ELR (cell line): ENCODE measurements at places on chromosomes 13 and 19.
A peak's percentile ranks its signal among the peaks of the same experiment; 100 is the strongest.

DNA sequence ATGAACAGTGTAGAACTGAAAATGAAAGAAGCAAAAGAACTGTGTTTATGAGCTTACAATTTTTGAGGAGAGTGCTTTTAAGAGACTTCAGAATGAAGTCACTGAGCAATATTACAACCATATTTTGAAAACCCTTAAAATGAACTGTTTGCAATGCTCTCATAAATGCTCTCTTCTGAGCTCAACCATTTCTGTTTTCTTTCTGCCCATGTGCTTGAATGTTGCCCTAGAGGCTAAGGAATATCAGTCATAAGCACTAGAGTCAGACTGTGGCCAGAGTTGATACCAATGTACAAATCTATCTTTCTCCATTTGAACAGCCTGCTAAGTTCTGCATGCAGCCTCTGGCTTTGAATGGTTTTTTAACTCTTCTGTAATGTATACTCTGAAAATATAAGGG lies 1092.8 kb downstream of the PCDH9 start:
- DNase-seq, result no peak

DNA sequence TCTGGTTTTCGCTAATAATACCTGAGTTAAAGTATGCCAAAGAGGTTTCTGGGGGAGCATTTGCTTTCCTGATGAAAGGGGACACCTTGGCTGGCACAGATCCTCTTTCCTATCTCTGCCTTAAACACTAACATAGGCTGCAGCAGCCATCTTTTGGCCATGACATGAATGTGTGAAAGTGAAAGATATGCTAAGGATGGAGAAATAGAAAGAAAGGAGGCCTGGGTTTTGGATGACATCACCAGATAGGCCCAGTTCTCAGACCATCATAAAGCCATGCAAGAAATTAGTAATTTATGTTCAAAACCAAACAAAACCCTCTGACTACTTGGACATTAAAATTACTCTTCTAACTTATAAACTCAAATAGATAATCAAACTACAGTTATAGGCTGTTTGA lies 279.7 kb downstream of the COG6 start:
- no peak for DNase-seq

GRCh38 chr13:62046512-62046911 lies 630.9 kb upstream of the PCDH20 start:
- DNase-seq, result no peak

DNA sequence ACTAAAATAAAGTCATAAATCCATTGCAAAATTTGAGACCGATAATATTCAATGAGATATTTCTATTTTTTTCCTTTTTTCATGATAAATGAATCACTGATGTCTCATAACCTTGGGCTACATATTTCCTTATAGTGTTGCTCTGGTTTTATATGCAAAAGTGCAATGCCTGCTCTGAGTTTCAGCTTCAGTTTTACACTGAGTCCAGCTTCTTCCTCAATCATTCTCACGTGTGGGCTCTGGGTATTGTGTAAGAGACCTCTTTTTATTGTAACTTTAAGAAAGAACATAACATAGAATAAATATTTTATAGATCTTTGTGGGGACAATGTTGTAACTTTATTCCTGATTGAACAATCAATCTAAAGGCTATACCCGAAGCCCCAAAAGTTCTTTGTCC lies 280.2 kb upstream of the EDNRB start:
- peak; percentile 50 for DNase-seq

DNA sequence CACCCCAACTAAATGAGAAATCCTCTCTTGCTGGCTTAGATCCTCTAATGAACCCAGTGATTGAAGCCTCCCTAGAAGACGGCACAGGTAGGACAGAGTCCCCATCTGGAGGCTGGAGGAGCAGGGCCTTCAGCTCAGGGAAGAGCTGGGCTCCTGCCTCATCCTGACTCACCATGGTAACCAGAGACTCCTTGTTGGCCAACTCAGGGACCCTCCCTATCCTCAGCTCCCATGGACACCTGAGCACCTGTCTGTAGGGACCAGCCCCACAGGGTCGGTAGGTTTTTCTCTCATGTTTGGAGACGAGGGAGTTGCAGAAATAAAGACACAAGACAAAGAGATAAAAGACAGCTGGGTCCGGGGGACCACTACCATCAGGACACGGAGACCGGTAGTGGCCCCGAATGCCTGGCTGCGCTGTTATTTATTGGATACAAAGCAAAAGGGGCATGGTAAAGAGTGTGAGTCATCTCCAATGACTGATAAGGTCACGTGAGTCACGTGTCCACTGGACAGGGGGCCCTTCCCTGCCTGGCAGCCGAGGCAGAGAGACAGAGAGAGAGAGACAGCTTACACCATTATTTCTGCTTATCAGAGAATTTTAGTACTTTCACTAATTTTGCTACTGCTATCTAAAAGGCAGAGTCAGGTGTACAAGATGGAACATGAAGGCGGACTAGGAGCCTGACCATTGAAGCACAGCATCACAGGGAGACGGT lies 26.6 kb downstream of the SIGLEC7 start:
- DNase-seq, result peak; percentile 10

GRCh38 chr13:30881191-30881651 lies 24.9 kb upstream of the MEDAG start:
- DNase-seq, result no peak

- peak; percentile 92 for DNase-seq
Observed at GRCh38 chr19:17333611-17334413, 843 bp downstream of the ANO8 start.

DNA sequence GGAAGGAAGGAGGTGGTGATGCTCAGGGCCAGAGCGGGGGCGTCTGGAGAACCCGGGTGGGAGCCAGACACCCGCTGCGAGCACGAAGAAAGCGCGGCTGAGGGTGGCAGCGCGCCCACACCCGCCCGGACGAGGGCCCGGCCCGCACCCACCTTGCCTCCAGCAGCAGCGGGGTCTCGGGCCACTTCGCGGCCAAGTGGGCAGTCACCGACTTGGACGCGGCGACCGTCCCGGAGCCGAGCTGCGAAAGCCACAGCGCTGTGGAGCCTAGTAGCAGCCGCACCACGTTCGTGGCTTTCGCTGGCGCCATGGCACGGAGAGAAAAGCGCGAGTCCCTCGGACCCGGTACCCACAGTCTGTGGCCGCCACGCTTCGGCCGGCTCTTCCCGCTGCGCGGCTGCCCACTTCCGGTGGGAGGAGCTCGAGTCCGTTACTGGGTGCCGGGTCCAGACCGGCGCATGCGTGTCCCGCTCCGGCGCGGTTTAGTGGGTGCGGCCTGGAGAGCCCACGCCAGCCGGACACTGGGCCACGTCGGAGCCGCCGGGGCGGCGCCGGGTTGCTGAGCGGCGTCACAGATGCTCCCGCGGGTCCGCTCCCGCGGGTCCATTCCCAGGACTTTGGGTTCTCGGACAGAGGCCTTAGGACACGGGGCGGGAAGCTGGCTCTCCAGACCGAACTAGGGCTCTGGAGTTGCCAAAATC lies at the start of gene UGGT2:
Gene UGGT2, minus strand, starts transcription at position 399 of the 701 bp plus-strand sequence. Its CDS starts 89 bp downstream, at position 310.
- DNase-seq, result peak; percentile 95

DNA sequence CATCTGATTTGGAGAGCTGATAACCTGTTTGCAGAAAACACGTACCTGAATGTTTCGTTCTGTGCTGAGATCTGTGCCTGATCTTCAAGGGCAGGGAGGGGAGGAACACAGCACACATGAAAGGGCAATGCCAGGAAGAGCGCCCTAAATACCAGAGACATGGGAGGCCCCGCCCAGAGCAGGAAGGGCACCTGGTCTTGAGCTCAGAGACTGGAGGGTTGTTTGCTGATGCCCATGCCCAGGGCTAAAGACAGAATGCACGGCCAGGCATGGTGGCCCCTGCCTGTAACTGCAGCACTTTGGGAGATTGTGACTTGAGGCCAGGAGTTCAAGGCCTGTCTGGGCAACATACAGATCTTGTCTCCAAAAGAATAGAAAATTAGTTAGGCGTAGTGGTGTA lies 183.2 kb downstream of the TUBA3C start:
- DNase-seq, result no peak

DNA sequence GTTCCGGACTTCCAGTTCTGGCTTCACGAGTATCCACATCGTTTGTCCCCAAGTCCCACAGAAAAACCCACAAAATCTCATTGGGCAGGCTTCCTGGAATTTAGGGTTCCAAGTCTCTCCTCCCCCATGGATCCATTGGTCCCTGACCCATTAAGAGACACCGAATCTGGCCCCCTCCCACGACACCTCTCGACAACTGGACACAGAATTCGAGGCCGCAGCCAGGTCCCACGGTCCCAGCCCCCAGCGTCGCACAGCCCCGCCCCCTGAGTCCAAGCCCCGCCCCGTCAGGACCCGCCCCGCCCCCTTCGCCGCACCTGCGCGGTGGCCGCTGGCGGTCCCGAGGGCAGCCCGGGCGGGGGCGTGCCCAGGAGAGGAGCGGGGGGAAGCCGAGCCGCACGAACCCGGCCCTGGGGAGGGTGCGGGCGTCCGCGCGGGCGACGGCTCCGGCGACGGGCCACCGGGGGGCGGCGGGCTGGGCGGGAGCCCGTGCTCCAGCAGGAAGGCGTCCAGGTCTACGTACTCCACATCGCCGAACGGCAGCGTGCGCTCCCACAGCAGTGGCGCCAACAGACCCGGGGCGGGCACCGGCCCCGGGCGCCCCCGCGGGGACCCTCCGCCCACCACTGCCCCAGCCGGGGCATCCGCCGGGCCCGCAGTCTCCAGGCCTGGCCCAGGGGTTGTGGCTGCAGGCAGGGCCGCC lies 1.8 kb downstream of the DBP start:
- DNase-seq, result peak; percentile 50

- DNase-seq, result peak; percentile 32
Observed at GRCh38 chr13:112968910-112969691, at the start of gene MCF2L. MCF2L (plus strand) TSS chr13:112969214; CDS start chr13:112969380, 166 bp downstream.

- no peak for DNase-seq
Observed at GRCh38 chr13:37340901-37341670, 235.6 kb upstream of the CSNK1A1L start.

DNA sequence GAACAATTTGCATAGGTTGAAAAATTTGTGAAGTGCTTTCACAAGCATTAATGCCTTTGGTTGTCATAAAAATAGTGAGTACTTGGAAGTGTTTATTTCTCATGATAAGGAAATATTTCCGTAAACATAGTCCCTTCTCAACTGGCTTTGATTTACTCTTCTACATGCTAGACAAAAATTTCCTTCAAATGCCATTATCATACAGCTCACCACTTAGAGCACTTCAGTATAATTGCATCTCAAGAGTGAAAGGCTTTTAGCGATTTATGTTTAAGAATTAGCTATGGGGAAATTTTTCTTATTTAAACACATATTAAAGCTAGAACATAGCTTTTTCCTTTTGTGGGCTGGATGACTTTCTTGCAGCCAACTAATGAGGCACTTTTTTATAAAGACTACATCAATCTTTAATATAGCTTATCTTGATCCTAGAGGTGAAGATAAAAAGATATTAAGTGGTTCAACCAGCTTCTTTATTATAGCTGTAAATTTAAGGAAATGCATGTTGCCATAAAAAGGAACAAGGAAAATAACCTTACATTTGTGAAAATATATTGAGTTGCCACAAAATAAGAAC lies 656.8 kb downstream of the SLITRK6 start:
- DNase-seq, result no peak

GRCh38 chr19:5950741-5951140 lies 27.2 kb downstream of the RANBP3 start:
- DNase-seq, result no peak

- DNase-seq, result no peak
Observed at GRCh38 chr19:29504454-29504853, 21.3 kb upstream of the VSTM2B start.

GRCh38 chr13:26561651-26562511 lies 4.4 kb downstream of the WASF3 start:
- DNase-seq, result peak; percentile 66

GRCh38 chr13:34155931-34156607 lies 338.1 kb downstream of the RFC3 start:
- DNase-seq, result peak; percentile 90

DNA sequence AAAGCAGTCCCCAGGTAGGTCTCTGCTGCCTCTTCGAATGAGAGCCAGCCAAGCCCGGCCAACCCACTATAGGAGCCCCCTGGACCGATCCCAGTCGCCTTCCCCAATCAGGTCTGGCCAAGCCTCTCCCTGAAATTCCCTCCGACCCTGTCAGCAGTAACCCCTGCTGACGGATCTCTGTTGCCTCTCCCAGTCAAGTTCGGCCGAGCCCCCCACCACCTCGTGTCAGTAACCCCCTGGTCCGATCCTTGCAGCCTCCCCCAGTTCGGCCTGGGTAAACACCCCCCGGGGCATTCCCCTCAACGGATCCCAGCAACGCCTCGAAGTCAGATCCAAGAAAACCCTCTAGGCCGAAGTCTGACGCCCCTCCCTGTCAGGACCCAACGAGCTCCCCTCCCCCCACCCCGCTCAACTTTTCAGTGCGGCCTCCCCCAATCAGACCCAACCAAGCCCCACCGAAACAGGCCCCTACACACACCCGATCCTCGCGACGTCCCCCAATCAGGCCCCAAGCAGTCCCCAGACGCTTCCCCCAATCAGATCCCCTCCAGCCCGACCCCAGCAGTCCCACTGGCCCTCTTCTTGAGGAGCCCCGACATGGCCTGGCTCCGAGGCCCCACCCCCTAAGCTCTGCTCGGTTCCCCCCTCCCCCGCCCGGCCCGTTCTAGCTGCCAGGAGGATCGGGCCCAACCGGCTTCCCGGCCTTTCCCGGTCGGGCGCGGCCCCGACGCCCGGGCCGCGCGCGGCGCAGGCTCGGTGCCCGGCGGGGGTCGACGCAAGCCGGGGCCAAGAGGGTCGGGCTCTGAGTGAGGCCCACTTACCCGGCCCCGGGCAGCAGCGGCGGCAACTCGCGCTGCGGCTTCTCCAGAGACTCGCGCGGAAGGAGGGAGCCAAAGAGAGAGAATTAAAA lies 1.8 kb downstream of the TNPO2 start:
- DNase-seq, result peak; percentile 82

GRCh38 chr13:99354371-99354951 lies 47.3 kb upstream of the GPR183 start:
- peak; percentile 40 for DNase-seq

- DNase-seq, result no peak
Observed at GRCh38 chr13:61275251-61275650, 140.4 kb downstream of the PCDH20 start.

DNA sequence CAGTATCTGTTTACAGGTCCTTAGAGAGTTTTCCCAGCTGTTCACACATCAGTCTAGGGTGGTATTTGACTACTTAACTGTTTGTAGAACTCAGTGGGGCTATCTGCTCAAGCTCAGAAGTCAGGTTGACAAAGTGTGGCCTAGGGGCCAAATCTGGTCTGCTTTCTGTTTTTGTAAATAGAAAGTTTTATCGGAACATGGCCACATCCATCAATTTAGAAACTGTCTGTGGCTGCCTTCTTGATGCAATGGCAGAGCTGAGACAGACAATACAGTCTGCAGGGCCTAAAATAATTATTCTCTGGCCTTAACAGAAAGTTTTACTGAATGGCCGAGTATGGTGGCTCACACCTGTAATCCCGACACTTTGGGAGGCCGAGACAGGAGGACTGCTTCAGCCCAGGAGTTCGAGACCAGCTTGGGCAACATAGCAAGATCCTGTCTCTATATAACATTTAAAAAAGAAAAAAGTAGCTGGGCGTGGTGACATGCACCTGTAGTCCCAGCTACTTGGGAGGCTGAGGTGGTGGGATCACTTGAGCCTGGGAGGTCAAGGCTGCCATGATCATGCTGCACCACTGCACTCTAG lies 2.4 kb downstream of the SMG9 start:
- DNase-seq, result no peak

DNA sequence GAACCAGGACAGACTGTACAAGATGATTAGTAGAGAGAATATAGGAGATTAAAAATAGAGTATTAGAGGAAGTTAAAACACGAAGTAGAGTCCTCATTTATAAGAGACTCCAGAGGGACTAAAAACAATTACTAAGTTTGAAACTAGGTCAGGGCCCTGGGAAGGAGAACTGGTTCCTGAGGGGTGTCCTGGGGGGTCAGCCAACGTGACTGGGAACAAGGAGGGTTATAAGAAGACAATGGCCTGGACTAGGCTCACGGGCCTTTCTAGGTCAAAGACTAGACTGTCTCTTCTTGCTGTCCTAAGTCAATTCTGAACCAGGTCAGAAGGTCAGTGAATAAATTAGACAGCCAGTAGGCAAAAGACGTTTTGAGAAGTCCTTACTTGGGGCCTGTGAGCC lies 165.3 kb downstream of the IER2 start:
- DNase-seq, result no peak
